ENCODE measurements at places on chromosomes 12 and 14.
A peak's percentile ranks its signal among the peaks of the same experiment; 100 is the strongest.

DNA sequence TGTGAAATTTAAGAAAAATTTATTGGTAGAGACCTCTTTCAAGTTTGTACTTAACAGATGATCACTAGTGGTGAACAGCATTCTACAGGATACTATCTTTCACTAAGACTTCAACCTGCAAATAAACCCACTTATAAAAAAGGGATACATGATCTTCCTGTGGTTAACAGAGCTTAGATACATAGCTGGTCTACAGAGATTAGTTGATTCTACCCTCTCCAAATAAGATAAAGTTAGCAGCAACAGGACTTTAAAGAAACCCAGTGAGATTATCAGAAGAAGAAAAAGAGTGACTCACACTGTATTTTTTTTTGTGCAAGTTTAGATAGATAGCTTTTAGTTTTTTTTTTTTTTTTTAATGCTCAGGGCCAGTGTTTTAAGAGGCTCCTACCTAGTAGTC lies 34.5 kb downstream of the USP44 start:
- DNase-seq: no peak

- no peak for DNase-seq
Measured at GRCh38 chr12:104662203-104662602, 205.5 kb downstream of the CHST11 start.

GRCh38 chr14:79852950-79853744 lies 358.2 kb downstream of the DIO2 start:
- no peak for DNase-seq

GRCh38 chr14:46985529-46986380 lies 334.2 kb upstream of the RPL10L start:
- no peak for DNase-seq

- DNase-seq: no peak
Measured at GRCh38 chr12:71397433-71397954, 42.1 kb upstream of the LGR5 start.

DNA sequence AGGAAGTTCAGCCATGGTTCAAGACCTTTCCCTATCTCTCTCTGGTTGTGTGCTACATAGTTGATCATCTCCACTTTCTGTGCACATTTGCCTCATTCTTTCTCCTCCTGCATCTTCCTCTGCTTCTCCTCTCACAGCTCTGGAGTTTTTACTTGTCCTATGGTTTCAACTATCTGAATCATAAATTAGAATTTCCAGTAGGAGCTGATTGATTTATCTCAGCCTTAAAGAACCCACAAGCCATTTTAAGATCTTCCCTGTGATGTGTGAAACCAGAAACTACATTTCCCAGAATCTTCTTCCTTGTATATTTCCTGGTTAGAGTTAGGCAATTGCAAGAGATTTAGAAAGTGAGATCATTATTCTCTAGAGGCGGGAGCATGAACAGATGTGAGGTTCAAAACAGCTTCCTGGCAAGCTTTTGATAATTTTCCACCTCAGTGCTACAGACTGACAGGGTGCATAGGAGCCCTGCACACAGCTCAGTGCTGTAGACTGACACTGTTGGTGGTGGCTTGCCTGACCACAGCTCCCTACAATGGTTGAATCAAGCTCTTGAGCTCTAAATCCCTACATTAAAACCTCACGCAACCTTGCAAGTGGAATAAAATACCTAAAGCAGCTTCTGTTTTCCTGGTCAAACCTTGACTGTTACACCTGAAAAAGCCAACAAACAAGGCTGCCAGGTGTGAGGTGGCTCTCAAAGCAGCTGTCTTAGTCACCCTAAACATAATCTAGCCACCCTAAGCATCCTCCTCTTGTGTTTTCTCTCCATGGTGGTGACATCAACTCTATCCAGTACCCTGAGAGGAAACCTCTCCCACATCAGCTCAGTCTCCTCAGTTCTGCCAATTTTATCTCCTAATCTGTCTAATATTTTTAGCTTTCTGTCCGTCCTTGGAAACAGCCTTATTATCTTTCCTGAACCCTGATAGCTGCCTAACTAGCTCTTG lies 21.5 kb upstream of the IFNG start:
- peak; percentile 64 for DNase-seq

GRCh38 chr12:21891751-21892217 lies 49.4 kb downstream of the ABCC9 start:
- DNase-seq: no peak

DNA sequence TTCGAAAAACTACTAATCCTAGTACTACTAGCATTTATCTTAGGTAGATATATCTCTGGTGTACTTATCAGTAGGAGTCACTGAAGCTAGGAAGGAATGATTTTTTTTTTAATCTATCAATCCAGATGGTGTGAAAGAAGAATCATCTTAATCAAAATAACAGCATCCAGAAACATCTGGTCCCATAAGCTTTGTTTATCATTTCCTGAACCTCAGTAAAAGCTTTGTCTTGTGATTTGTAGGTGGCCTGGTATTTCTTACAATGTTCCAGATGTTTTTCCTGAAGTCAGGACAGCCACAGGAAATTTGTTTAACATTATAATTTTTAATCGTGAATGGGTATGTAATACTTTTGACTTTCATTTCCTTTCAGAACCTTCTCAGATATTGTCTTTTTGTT lies 28.0 kb upstream of the LUM start:
- no peak for DNase-seq

DNA sequence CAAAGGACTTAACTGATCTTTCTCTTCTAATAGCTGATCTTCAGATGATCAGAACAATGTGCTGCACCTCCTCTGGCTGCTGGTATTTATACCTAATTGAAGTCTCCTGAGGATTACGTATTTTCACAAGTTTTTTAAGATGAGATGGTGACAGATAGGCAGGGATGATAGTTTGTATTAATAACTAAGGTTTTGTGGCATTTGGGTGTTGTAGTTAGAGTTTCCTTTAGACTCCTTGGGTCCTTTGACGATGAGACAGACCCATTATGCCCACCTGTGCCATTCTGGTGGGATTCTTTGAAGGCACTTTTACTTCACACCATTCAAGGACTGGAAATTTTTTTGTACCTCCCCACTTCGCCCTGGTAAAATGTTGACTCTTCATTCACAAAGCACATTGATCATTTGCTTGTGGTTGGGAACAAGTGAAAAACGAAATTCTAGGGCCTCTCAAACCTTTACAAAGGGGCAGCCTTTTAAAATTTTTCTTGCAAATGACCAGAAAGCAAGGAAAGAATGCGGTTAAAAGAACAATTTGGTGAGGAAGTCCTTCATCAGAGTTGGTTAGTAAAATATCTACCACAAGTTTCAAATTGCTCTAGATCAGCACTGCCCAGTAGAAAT lies at the start of gene IFNG:
IFNG (minus strand) TSS at position 60 of the 624 bp plus-strand sequence. CDS start 125 bp downstream, outside the sequence.
- DNase-seq: peak; percentile 64

DNA sequence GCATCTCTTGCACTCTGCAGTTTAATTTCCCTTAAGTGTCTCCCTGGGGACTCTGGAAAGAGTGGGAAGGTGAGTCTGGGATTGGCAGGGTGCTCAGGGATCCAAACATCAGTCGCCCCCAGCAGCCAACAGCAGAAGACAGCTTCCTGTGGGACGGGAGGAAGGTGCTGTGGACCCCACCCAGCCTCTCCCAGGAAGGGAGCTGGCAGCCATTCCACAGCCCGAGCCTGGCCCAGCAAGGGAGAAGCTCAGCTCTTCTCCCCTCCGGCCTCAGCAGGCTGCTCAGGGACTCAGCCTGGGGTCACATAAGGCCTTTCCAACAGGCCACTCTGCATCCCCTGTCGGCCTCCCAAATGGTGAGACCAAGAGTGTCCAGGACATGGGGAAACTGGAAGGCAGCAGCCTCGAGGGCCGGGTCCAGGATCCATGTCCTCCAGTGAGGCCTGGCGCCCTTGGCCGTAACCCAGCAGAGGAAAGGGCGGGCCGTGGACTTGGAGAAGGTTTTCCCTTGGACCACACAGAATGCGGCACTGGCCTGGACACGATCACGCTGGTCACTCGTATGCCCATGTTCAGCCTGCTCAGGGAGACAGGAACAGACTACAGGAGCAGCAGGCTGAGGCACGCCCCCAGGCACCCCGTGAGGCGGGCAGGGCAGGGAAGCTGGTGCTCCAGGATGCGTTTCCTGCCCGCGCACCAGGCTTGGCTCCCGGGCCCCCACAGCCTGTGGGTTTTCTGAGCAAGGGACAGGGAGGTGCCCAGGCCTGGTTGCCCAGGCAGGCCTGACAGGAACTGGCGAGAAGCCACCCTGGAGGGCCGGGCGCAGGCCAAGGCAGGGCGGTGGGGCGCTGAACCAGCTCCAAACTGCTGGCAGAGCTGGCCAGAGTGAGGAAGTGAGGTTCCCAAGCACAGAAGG lies 3.5 kb downstream of the XRCC3 start:
- no peak for DNase-seq
